ENCODE measurements at places on chromosomes 11 and 22. TPM values are rescaled to one million over a fixed set of nuclear protein-coding genes. Genes with fewer than 3 reads are reported as not detected.

- no peak for DNase-seq
Measured at GRCh38 chr11:119332111-119332765, 2.1 kb upstream of the RNF26 start.

The UPK3A gene
- total RNA-seq = 1.3 TPM

GRCh38 chr11:130403271-130403804, 25.1 kb downstream of the ADAMTS8 start:
- DNase-seq = peak; percentile 87

DNA sequence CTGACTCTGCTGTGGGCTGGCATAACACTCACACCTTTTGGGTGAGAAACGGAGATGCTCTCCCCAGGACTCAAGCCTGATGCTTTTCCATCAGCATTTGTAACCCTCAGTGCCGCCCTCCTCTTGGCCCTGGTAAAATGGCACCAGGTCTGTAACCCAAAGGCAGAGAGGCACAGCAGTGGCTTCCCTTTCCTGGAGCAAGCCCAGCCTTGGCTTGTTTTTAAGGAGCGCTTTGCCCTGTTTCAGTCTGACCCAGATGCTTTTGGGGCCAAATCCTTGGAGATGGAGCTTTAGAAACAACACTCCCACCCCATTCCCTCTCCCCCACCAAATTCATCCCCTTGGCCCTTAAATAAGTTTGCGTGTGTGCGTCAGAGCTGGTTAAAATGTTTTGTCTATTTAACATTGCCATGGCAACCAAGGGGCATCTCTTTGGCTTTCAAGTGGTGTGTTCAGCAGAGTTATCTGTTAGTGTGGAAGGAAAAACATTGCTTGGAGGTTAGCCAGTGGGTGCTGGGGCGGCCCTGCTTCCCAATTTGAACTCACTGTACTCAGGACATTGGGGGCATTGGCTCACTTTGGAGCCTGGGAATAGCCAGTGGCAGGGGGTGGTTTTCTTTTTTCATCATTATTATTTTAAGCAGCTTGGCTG, 134.1 kb downstream of the NAV2 start:
- peak; percentile 70 for DNase-seq

DNA sequence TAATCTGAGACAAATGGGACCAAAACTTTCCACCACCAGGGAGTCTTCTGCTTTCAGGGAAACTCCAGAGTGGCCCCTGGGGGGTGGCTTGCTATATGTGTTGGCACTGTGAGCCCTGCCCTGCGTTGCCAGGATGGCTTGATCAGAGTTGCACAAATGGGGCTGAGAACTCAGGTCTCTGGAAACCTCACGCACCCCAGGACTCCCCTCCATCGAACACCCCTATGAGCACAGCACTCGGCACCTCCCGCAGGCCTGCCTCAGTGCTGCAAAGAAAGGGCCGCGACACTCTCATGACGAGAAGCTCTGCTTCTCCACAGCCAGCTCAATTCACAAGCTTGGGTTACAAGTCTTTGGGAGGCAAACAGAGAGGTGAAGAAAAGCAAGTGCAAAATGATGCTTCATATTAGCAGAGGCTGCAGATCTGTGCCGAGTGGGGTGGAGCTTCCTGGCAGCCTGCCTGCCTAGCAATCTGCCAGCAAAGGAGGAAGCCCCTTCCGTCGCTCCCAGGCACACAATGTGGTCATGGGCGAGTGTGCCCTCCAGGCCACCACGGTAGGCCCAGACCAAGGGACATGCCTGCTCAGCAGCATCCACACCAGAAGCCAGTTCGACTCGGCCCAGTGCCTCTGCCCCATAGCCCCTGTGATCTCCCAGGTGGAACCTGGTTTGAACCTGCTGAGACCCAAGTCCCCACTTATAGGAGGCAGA, 55.7 kb downstream of the MYH9 start:
- peak; percentile 89 for DNase-seq

Data from stomach (tissue), 19 donors.